ENCODE measurements at places on chromosomes 7 and 10.
A peak's percentile ranks its signal among the peaks of the same experiment; 100 is the strongest.

DNA sequence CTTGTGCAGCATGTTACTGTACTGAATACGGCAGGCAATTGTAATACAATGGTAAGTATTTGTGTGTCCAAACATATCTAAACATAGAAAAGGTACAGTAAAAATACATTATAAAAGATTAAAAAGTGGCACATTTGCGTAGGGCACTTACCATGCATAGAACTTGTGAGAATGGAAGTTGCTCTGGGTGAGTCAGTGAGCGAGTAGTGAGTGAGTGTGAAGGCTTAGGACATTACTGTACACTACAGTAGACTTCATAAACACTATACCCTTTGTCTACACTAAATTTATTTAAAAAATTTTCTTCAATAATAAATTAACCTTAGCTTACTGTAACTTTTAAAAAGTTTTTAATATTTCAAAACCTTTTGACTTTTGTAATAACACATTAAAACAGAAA is 37.5 kb downstream of the BPGM start:
- no peak for DNase-seq

- DNase-seq, result no peak
These were observed 7.7 kb upstream of the ADGRA1 start for GRCh38 chr10:133079836-133080682.

DNA sequence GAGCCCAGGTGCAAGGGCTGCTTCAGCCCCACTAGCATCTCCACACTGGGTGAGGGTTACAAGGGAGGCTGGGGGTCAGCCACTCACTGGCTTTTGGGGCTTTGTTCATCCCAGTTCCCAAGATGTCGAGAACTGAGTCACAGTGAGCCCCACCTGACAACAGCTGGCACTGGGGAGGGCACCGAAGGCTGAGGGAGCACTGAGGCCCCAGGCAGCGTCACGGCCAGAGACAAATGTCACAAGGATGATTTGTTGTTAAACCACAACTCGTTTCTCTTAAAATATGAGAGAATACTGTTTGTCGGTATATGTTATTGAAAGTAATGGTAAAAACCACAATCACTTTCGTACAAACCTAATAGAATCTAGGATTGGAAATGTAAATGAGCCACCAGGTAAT is 219.9 kb downstream of the CELF2 start:
- no peak for DNase-seq

- no peak for DNase-seq
These were observed 21.8 kb upstream of the MRC1 start for GRCh38 chr10:17787087-17787961.

DNA sequence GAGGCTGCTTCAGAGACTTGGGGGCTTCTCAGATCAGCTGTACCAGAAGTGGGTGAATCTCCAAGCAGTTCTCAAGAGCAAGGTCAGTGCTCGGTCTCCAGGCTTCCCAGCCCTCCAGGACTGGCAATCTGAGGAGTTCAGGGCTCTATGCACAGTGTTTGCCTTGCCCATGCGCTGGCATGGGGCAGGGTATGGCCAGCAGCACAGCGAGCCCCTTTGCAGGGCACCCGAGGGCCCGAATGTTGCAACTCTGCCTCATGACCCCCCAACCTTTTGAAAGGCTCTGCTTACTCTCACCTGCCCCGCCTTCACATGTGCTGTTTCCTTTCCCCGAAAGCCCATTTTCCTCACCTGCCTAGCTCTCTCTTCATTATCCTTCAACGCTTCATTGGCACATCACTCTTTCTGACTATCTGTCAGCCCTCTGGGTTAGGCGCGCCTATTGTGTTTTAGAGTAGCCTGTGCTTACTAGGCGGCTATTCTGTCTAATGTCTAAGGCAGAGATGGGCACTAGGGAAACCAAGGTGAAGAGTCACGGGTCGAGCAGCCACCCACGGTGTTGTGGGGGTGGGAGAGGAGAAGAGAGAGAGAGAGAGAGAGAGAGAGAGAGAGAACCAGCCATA is 83.6 kb downstream of the WDFY4 start:
- DNase-seq, result no peak

DNA sequence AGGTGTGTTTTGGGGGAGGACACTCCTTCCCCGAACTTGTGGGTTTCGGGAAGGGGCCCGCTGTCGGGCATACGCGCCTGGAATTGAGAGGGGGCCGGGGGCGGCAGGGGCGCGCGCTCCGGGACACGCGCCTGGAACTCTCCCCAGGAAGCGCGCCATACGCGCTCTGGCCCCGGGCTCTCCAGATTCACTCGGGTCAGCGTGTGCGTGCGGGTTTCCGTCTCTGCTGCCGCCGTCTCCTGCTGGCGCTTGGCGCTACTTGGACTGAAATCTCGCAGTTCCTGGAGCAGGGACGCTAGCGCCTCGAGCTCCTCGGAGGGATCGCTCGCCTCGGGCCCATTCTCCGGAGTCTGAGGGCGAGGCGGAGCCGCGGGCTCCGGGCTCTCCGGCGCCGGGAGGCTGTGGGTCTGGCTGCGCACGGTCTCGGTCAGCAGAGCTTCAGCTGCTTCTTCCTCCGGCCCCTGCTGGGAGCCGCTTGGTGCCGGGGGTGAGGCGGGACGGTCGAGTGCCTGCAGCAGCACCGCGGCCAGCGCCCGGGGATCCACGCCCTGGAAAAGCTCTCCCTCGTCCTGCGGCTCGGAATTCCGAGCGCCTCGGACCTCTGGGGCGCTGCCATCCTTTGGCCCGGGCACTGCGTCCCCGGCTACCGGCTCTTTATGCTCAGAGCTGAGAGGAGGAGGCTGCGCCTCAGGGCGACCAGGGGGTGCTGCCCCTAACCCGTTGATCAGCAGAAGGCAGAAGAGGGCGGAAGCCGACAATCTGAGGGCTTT is 1.1 kb downstream of the VGF start:
- DNase-seq, result peak; percentile 20

- no peak for DNase-seq
These were observed 15.1 kb downstream of the TTYH3 start for GRCh38 chr7:2646680-2647571.

GRCh38 chr7:83964318-83964717 is 230.3 kb downstream of the SEMA3A start:
- DNase-seq, result no peak

- no peak for DNase-seq
These were observed 219.9 kb downstream of the SUGCT start for GRCh38 chr7:40354711-40355110.

- no peak for DNase-seq
These were observed 384.9 kb downstream of the THSD7A start for GRCh38 chr7:11447106-11447505.
